ENCODE measurements at places on chromosomes 1 and 21.

DNA sequence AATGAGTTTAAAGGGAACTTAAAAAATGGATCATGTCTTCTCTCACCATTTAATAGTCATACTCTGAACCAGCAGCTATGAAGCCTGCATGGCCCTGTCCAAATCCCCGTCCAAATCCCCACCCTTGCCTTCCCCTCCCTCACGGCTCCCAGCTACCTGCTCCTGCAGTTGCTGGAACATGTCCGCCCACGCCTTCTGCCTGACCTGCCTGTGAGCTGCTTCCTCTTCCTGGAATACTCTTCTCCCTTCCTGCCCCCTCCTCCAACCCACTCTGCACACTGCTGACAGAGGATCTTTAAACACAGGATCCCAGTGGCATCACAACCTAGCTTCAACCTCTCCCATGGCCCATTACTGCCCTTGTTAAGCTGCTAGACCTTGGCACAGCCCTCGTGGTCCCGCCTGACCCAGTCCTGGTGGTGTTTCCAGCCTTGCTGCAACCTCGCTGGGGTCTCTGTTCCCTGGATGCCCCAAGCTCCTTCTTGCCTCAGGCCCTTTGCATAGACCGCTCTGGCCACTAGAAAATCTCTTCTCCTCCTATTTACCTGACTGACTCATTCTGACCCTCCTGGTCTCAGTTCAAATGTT, 118.3 kb downstream of the PTPRU start:
- DNase-seq, result no peak

DNA sequence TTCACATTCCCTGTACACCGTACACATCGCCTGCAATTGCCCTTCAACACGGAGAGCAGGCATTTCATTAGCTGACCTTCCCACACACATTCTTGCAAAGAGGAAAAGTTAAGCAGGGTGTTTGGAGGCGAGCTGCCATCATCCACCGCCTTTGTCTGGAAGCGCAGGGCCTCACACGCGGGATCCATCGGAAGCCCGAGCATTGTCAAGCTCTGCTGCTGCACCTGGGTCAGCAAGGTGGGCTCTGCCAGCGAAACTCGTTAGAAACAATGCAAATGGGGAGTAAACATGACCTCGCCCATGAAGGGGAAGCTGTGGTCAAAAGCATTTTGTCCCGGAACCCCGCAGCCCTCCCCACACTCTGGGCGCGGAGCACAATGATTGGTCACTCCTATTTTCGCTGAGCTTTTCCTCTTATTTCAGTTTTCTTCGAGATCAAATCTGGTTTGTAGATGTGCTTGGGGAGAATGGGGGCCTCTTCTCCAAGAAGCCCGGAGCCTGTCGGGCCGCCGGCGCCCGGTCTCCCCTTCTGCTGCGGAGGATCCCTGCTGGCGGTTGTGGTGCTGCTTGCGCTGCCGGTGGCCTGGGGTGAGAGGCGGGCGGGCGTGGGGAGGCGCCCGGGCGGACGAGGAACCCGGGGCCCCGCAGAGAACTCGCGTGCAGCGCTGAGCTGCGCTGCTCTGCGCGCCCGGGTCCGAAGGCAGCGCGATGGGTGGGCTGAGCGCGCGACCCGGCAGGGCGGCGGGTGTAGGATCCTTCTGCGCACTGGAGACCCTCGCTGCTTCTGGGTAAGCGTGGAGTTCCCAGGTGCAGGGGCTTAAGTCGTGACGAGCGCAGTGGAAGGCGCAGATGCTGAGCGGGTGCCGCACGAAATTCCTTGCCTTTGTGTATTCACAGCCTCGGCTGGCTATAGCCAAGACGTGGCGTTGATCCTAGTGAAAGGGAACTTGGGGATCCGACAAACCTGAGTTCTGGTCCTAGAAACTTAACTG, at the start of gene CR1:
Gene CR1 (plus strand): TSS at position 357 of the 992 bp plus-strand sequence. CDS start 111 bp downstream, at position 468.
- DNase-seq, result peak; percentile 68

- DNase-seq, result peak; percentile 82
These were observed 22.8 kb downstream of the DHRS3 start for GRCh38 chr1:12594966-12595756.

- DNase-seq, result no peak
These were observed 30.8 kb upstream of the ADARB1 start for GRCh38 chr21:45043541-45044020.

- no peak for DNase-seq
These were observed 68.5 kb upstream of the DUSP10 start for GRCh38 chr1:221810406-221810805.

DNA sequence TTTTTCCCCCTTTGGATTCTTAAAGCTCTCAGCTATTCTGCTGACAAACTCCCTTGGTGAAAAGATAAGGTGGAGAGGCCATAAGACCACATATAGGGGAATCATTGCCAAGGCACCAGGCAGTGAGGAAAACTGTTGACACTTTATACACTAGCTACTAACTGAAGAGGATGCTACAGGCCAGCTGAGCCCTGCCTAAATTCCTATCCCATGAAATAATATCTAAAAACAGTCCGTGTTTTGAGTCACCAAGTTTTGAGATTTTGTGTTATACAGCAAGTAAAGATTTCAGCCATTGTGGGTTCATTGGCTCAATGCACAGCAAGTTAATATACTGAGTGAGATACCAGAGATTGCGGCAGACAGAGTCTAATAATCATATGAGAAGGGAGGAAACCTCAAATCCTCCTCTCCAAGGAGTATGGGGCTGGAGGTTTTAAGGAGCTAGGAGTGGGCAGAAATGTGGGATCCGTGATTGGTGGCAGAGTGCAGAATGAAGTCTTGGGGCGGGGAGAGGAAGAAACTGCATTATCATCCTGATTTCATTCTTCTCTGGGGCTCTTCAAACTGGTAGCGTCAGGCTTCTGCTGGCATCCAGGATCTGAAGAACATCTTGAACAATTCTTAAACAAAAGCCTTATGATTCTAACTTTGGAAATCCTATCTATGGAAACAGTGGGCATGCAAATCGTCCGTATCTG, 9.2 kb downstream of the CLDN8 start:
- no peak for DNase-seq

GRCh38 chr1:41504114-41505035, 19.9 kb upstream of the EDN2 start:
- no peak for DNase-seq

DNA sequence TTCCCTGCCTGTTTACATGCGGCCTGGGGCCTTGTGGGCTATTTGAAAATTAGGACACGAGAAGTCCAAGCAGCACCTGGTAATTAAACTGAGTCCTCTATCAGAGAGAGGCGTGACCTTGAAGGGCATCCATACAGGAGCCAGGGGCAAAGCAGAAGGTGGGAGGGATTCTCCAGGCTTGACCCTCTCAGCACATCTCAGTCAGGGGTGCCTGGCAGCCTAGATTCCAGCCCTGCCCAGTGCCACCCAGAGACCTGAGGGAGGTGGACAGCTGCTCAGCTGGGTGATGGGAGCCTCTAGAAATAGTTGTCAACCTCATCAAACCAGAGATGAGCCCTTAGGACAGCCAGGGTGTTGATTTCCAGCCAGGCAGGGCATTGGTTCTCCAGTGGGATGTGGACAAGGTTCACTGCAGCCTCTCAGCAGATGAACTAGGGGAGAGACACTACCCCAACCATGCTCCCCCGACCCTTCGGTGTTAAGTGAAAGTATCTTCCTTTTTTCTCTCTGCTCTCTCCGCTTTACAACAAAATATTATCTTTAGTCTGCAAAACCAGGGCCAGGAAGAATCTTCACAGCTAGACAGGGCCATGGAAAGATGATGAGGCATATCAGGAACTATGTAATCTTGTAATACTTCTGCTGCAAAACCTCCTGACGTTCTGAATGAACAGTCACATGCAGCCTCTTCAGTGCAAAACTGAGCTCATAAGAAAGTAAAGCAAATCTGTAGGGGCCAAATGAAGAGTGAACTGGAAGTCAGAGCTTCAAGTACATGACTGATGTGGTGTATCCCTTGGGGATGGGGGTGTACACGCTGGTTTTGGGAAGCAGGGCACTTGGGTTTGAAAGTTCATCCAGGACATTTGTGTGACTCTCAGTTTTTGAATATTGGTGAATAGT, 35.9 kb upstream of the ATP5PO start:
- peak; percentile 36 for DNase-seq

- DNase-seq, result no peak
These were observed at the start of gene RSPO1 for GRCh38 chr1:37634244-37634991. RSPO1 (minus strand) TSS chr1:37634892; CDS start chr1:37629661, 5,231 bp downstream.

DNA sequence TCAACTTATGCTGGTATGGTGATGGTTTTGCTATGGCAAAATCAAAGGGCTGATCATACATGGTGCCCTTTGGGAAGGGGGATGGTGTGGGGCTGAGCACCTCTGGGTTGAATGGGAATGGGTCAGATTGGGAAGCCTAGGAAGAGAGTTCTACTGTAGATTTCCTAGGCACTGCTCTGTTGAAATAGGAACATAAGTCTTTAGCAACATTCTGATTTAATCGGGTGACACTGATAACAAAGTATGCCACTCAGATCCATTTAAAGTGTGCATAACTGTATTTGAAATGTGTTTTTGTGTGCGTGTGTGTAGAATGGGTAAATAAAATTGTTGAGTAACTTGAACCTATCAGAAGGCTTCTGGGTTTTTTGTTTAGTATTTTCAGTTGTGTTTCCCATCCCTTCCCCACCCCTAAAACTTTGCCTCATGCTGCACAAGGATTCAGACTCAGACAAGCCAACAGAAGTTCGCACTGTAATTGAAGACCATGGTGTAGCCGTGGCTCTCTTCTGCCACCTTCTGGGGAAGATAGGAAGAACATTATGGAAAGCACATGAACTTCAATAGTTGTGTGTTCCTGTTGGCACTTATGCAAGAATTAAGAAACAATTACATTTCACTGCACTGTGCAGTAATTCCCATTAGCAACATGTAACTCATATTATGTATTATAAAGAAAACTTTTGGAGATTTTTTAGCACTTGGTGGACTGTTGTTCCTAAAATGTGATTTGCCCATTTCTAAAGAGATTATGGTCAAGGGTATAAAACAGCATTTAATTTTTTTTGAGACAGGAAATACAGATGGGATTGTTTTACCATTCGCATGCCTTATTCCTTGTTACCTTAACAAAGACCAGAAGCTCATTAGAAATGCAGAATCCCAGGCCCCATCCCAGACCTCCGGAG, 10.9 kb upstream of the C4BPB start:
- peak; percentile 69 for DNase-seq

- peak; percentile 72 for DNase-seq
These were observed 125.1 kb downstream of the BARHL2 start for GRCh38 chr1:90591970-90592356.

GRCh38 chr1:160117300-160117699, 1.7 kb downstream of the ATP1A2 start:
- DNase-seq, result no peak

GRCh38 chr1:87898431-87898830, 569.8 kb downstream of the LMO4 start:
- no peak for DNase-seq

- no peak for DNase-seq
These were observed 1.8 kb upstream of the IL10 start for GRCh38 chr1:206774093-206774492.

DNA sequence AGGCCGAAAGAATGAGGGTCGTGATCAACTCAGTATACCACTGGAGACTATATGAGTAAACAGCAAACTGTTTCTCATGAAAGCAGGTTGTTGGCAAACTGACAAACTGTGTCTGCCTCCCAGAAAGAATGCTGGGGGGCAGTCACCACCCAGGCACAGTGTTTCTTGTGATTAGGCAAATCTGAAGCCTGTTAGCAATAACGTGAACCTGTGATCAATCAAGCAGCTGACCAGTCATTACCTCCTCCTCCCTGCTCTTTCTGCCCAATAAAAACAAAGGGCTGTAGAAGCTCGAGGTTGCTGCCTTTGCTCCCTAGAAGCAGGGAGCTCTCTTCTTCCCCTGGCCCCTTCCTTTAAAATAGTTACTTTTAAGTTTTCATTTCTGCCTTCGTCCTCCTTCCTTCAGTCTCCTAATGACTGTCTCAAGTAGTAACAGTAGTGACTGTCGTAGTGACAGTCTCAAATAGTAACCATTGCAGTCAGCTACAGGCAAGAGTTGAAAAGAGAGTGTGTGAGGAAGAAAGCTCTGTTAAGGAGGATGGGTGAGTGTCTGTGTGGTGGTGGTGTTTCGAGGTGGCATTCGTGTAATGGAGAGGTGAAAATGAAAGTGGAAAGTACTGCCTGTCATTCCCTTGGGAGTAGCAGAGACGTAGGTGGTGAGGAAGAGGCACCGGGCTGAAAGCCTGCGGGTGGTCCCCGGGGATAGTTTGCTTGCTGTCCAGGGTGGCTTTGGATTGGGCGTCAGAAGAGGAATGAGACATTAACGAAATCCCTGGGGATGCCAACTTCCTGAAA, 14.5 kb downstream of the HHAT start:
- DNase-seq, result no peak

DNA sequence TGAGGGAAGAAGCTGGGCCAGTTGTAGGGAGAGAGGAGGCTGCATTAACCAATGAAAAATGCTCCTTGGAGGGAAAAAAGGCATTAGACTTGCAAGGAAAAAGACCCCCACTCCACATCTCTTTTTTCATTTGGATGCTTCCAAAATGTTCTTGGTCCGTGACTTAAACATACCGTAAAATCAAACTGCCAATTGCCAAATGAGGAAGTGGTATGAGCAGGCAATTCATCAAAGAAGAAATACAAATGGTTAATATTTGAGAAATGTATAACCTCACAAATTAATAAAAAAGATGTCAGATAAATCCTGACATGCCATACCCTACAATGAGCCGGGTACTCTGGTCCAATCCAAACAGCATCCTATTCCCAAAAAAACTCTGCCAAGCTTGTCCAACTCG, 30.6 kb downstream of the KANK4 start:
- DNase-seq, result no peak

DNA sequence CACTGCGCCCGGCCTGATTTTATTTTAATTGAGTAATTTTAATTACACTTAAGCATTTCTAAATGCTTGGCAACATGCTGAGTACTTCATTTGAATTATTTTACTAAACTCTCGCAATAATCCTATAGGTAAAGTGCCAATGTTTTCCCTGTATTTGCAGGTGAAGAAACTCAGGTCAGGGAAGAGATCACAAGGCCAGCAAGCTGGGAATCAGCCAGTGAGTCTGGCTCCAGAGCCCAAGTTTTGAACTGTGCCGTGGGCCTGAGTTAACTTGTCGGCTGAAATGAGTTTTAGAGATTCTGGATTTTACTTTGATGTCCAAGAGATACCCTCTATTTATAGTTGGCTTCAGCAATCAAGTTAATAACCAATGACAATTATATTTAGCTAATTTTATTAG, 141.4 kb downstream of the CNIH3 start:
- DNase-seq, result no peak

DNA sequence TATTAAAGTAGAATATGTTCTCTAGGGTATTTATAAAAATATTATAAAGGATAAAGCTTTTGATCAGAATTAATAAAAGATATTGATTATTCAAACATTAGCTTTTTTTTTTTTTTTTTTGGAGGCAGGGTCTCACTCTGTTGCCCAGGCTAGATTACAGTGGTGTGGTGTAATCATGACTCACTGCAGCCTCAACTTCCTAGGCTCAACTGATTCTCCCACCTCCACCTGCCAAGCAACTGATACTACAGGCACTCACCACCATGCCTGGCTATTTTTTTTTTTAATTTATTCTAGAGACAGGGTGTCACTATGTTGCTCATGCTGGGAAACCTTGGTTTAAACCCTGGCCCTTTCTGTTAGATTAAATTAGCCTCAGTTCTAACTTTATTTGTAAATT, 188.3 kb downstream of the CLEC20A start:
- no peak for DNase-seq

Measured in H1 (cell line).